ENCODE measurements at places on chromosomes 6 and 20.
A peak's percentile ranks its signal among the peaks of the same experiment; 100 is the strongest.

DNA sequence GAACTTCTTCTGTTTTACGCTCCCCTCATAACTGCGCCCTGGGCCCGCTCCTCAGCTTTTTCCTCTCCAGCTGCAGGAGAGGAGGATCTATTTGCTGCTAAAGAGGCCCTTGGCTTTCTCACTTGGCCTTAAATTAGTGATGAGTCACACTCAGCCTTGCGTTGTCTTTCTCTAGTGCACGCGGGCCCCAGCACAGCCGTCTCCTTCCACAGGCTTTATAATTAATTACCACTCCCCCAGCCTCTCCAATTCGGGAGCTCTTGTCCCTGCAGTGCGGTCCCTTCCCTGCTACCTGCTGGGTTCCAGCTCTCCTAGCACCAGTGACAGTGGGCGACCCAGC is 25.2 kb downstream of the PACSIN1 start:
- no peak for DNase-seq

GRCh38 chr6:140669321-140669720 is 1294.9 kb upstream of the CITED2 start:
- no peak for DNase-seq

GRCh38 chr6:81575442-81575841 is 177.0 kb downstream of the TENT5A start:
- DNase-seq = no peak

DNA sequence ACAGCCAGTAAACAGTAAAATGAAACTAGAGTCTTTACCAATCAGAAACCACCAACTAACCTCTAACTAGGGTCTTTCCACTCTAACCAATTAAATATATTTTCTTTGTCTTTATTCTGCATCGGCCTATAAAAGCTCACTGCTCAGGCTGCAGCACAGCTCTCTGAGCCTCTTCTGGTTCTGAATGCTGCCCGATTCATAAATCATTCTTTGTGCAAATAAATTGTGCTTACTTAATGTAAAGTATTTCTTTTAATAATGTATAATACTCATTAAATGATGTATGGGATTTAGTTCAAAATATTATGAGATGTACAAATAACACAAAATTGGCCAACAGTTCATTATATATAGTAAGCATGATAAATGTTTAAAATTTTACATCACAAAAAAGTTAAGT is 7.9 kb downstream of the IBTK start:
- DNase-seq = no peak

DNA sequence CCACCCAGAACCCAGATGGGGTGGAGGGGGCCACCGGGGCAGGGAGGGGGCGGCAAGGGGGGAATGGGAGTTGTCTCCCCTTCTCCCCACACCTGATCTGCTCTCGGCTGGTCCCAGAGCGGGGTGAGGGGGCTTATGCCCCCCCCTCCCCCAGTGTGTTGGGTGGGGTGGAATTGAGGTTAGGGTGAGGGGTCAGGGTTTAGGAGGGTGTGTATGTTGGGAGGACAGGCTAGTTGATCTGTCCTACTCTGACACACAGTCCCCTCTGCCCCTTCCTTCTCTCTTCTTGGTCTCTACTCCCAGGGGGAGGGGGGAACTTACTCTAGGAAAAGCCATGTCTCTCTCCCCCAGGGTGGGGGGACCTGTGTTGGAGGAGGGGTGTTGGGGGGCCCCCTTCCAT is 1.9 kb upstream of the ZBTB9 start:
- no peak for DNase-seq

DNA sequence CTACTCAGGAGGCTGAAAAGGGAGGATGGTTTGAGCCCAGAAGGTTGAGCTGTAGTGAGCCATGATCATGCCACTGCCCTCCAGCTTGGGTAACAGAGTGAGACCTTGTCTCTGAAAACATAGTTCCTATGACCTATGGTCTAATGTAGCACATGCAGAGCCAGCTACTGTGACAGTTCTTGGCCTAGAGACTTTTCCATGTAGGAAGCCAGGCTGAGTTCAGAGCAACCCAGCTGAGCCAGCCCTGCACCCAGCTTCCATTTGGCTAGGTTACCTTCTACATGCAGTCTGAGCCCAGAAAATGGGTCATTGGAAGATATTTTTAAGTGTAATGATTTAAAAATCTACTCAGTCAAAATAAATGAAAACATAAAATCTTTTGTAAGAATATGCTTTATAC is 92.8 kb downstream of the FNDC1 start:
- no peak for DNase-seq

- DNase-seq = no peak
Measured at GRCh38 chr20:40414843-40415615, 274.0 kb downstream of the MAFB start.

DNA sequence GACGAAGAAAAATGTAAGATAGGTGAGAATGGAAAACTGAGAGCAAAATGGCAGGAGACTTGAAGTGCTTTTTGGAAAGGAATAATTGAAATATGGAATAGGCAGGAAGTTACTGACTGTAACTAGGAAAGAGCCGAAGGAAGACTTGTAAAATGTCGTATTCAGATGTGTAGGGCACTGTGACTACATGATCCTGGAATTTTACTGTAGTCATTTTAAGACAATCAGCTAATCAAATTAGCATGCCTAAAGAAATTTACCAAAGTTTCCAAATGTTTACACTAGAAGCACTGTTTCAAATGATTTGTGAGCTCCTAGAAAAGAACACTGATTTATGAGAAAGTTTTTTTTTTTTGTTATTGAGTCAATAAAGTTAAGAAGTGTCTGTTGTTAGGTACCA is 21.2 kb upstream of the ADIG start:
- no peak for DNase-seq

DNA sequence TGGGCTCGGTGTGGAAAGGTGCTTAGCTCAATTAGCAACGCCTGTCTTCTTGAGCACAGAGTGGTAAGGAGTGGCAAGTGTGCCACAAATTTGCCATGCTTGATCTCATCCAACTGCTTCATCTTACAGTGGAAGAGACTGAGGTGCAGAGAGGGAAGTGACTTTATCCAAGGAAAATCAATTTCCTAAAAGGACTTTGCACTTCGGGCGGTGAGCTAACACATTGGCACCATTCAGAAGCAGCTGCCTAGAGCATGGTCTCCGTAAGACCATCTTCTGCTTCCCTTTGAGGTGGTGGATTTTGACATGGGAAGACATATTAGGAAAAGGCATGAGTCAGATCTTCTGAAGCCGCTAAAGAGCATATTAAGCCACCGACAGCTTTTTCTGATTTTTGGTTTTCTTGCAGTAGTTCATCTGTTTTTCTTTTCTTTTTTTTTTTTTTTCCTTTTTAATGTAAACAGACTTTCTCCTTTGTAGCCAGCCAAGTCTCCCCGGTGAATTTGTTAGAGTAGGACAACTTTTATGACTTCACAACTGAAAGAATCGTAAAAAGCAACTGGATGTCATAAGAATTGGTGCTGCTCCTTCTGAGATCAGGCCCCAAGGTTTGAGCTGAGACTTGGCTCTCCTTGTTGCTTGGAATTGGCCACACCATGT is 273.2 kb downstream of the CDC5L start:
- DNase-seq = no peak

GRCh38 chr20:5180421-5180820 is 53.6 kb downstream of the CDS2 start:
- DNase-seq = no peak

GRCh38 chr20:48717095-48717672 is 110.6 kb downstream of the PREX1 start:
- DNase-seq = no peak

DNA sequence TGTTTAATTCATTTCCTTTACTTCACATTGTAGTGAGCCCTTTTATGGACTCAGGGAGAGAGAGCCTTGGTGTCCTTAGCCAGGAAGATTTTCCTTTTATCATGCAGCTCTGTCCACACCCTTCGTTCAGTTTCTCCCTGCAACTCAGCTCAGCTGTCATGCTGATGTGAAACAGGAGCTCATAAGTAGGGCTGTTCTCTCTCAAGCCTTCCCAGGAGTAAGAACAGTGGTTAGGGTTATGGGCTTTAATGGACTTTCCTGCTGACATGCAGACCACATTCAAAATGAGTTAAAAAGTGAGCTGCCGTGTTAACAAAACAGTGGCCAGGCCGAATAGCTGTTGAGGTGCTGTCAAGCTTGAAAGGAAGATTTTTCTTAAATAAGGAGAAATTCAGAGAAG is 104.1 kb downstream of the BCKDHB start:
- no peak for DNase-seq

DNA sequence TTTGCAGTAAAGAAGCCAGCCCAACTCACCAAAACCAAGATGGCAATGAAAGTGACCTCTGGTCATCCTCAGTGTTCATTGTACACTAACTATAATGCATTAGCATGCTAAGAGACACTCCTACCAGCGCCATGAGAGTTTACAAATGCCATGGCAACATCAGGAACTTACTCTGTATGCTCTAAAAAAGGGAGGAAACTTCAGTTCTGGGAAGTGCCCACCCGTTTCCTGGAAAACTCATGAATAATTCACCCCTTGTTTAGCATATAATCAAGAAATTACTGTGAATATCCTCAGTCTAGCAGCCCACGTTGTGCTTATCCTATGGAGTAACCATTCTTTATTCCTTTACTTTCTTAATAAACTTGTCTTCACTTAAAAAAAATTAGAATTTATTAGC is 19.4 kb upstream of the TRERF1 start:
- DNase-seq = no peak

DNA sequence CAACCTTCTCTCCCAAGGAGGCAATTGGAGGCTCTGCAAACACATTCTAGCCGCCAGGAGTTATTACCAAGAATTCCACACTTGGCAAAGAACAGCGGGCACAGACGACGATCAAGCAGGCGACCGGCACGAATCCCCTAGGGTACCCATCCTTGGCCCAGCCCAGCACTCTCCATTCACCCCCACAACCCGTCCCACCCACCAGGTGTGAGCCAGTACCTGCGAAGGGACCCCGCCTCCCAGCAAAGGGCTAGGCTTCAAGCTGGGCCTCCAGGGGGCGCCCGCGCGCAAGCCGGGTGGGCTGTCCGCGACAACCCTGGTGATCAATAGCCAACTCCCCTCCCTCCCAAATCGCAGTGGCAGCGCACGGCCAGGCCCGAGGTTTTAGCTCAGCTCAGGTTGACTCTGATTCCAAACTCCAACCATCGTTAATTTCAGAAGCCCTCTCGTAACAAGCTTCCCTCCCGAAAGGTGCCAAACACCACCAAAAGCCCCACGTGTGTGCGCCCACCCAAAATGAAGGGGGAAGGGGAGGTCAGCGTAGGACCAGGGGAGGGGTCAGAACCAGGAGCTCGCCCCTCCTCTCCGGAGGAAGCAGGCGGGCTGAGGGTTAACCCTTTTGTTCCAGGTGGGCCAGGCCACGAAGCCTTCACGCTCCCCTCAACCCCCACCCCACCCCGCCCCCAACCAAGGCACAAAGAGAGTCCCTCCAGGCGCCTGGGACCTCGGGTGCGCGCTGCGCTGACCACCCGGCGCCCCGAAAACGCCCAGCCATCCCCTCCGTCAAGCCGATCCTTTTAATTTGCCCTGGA is 2.1 kb downstream of the SALL4 start:
- DNase-seq = peak; percentile 48

GRCh38 chr6:35160642-35161041 is 19.5 kb upstream of the TCP11 start:
- no peak for DNase-seq

- DNase-seq = no peak
Measured at GRCh38 chr20:50730765-50731054, 670 bp upstream of the PARD6B start.

GRCh38 chr6:2982426-2983117 is 11.2 kb upstream of the SERPINB6 start:
- DNase-seq = no peak

- DNase-seq = no peak
Measured at GRCh38 chr6:162229093-162229492, 498.5 kb downstream of the PRKN start.

DNA sequence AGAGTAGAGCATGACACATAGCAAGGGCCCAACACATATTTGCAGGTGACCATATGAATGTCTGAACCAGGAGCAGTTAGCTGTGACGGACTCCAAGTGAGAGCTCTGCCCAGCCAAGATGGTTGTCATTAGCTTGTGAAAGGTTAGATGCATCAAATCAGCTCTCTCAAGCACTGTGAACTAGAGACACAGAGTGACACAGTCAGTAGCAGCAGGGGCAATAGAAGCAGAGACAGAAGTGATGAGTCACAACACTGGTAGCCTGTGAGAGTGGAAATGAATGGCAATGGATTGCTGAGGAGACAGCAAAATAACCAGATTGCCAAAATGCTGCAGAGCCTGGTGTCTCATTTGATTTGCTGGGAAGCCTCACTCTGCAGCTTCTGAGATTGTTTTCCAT is 558.9 kb downstream of the PKHD1 start:
- no peak for DNase-seq

- DNase-seq = no peak
Measured at GRCh38 chr20:2921506-2921905, 48.2 kb downstream of the PTPRA start.

DNA sequence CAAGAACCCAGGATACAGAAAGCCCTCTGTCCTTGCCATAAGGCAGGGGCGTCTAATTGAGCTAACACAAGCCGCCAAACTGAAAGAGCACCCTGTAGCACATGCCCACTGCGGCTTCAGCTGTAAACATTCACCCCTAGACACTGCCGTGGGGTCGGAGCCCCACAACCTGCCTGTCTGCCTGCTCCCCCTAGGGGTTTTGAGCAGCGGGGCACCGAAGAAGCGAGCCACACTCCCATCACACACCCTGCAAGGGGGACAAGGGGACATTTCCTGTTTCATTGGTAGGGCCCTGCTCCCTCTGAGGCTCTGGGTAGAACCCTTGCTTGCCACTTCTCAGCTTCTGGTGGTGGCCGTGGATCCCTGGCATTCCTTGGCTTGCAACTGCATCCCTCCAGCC is 45.2 kb upstream of the BCLAF1 start:
- no peak for DNase-seq

DNA sequence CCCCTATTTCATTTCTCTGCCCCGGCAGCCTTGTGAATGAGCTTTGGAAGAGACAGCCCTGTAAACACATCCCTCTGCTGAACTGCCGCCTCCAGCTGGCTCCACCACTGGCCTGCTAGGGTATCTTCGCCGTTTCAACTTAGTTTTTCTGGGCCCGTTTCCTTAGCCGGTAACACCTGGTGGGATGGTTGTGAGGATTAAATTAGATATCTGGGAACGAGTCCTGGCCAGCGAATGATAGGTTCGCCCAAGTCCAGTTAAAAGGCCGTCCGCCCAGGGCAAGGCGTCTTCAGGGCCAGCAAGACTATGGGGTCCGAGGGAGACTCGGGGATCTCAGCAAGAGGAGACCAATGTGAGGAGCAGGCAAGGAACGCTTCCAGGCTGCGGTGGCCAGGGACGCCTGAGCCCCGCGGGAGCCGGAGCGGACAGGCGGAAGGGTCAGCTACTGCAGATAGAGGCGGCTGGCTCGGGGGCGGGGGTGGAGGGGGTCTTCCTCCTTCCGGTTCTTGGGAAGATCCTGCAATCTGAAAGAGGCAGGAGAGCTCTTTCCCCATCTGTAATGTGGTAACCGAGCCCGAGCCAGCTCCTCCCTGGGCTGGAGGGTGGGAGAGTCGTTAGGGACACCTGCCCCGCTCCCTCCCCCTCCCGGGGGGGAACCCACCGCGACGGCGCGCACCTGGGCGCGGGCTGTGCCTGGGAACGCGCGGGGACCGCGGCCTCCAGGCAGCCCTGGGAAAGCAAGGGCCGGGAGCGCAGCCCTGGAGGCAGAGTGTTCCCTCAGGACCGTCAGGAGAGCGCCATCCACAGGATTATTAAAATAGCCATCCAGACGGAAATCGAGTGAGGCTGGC is 4.5 kb upstream of the PTCRA start:
- no peak for DNase-seq

Data from central memory CD8-positive, alpha-beta T cell (primary cell).